ENCODE measurements at places on chromosomes 12 and 14.

DNA sequence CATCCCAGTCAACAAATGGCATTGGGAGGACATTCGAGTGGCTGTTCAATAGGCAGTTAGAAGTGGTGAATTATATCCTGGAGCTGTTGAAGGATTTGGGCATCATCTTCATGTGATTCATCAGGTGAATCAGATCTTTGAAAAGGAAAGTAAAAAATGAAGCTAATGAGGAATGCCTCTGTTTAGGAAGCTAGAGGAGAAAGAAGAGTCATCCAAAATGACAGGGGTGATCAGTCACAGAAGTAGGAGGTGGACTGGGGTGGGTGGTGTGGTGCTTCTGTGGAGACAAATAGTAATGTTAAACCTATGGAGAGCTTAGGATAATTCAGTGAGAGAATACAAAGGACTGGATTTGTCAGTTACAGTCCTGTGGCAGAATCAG lies 32.7 kb downstream of the DIP2B start:
- DNase-seq, result no peak

GRCh38 chr14:78075033-78075432 lies 95.1 kb upstream of the NRXN3 start:
- no peak for DNase-seq

- no peak for DNase-seq
Observed at GRCh38 chr14:57408634-57409033, 18.2 kb downstream of the NAA30 start.

DNA sequence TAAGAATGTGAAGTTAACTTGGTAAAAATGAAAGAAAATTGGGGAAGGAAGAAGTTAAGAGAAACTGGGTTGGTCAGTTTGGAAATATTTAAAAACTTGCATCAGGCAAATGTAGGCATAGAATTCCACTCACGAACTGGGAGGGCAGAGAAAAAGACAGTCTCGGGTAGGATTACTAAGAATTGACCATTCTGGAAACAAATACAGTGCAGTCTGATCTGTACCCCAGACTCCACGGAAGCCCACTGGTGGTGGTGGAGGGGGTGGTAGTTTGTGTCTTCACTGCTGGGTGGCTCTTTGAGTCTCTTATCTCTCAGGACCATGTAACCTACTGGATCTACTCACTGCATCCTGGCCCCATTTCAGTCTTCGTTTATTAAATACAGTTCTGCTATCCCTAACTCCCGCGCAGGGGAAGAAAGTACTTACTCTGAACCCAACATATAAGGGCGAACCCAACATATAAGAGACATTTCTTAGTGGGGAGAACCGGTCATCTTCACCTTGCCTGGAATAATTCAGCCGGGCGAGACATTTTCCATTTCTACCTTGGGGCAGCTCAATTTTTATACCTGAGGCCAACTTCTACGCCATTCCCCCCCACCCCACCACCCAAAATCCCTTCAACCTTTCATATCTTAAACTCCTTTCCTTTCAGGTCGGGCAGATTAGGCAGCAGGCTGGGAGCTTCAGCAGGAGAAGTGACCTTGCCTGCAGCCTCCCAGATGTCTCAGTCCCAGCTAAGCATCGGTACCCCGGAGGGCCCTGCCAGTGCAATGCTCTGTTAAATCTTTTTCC lies 1.7 kb downstream of the SLC2A3 start:
- DNase-seq, result no peak

DNA sequence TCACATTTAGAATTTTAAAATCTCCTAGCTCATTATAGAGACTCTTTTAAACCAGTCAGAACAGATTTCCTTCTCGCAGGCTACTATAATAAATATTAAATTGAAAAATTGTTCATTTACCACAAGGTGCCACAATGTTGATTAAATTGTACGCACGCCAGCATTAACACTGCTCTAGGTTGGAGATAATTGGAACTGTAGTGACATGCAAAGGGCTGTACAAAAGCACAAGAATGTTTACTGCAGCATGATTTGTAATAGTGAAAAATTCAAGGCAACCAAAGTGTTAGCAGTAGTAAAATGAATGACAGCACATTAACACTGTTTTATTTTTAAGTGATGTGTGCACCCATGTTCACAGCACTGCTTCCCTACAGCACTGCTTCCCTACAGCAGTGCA lies 52.5 kb downstream of the TMEM132D start:
- no peak for DNase-seq

- no peak for DNase-seq
Observed at GRCh38 chr14:104545151-104545941, 34.2 kb upstream of the C14orf180 start.

DNA sequence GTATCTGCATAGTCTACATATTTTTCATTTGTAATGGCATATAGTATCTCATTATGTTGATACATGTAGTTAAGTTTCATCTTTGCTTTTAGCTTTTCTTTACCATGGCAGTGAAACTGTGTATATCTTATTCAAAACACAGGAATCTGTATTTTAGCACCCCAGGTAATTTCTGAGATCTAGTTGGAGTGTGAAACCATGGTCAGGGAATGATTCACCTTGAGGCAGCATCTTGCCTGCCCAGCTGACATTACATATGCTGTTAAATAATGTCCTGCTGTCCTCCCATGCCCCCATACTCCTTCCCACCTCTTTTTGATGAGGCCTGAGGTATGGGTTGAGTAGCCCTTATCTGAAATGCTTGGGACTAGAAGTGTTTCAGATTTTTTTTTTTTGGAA lies 125.4 kb upstream of the ATF1 start:
- DNase-seq, result no peak

DNA sequence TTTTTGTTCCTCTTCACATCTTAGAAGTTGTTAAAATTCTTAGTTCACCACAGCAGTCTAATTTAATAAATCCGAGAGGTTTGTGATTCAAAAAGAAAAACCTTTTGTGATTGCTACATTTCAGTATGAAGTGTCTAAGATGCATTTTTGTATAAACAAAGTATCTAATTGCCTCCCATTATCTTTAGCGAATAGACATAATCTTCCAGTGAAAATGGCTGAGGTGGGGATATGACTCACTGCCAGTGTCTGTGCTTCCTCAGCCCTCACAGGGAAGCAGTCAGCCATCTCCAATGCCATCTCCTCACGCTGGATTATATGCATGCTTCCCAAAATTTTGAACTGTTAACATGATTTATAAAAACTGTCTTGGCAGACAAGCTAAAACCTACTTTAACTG lies 7.6 kb downstream of the GCH1 start:
- DNase-seq, result no peak

- DNase-seq, result no peak
Observed at GRCh38 chr14:30803185-30803584, 71.2 kb upstream of the COCH start.

GRCh38 chr12:6181583-6182278 lies 18.5 kb upstream of the CD9 start:
- no peak for DNase-seq

GRCh38 chr14:101738703-101739320 lies 22.7 kb upstream of the PPP2R5C start:
- DNase-seq, result no peak

DNA sequence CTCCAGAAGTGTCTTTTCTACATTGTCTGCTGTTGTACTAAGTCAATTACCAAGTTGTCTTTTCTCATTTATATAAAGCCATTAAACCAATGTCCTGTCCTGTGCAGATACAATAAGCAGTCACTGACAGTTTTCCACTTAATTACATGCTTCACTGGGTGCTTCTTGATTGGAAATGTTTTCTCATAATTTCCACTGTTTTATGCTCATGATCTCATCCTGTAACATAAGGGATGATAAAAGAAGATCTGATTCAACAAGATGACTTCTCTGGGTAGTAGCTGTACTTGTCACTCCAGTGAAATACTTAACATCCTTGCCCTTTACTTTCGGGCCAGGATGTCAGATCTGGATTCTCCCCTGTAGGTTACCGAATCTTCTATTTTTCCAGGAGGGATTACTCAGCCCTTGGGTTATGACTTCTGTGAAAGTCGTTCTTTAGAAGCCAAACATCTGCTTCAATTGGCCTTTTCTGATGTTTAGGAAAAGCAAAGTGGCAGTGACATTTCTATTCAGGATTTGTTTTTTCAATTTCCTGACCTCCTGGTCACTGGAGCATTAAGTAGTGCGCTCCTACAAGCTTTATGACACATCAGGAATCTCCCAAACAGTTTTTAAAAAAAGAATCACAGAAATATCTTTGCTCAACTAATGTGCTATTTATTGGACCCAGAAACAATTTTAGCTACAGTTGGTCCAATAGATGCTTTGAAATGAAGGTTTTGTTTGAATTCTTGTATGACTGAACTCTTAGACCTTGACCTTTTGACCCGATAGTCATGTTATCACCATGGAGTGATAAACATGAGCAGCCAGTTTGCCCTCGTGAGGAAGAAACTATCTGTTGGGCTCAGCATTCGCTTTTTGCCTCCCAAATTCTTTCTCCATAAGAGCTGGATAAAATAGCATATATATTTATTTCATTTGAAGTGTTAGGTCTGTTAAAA lies 234.5 kb upstream of the SSTR1 start:
- no peak for DNase-seq

- DNase-seq, result no peak
Observed at GRCh38 chr12:123080634-123081033, 70.3 kb downstream of the PITPNM2 start.

GRCh38 chr12:107605293-107605692 lies 80.3 kb upstream of the PWP1 start:
- no peak for DNase-seq

- DNase-seq, result no peak
Observed at GRCh38 chr14:104358528-104359300, 220.3 kb downstream of the KIF26A start.

DNA sequence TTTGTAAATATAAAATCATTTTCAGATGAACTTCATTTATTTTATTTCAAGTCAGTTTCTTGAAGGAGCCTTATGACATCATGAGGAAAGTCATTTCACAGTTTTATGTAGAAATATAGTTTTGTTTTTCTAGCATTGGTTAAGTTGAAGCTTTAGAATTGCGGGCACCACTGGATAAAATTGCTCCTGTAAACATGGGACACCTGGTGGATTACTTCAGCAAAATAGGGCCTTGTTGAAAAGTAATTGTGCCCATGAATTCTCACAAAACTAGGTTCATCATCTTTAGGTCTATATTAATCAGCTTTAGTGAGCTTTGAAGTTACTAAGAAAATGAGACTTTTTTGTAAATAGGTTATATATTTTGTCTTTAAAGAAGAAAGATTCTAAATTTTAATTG lies 25.3 kb downstream of the CNTN1 start:
- DNase-seq, result no peak

GRCh38 chr12:86233126-86233525 lies 23.1 kb downstream of the MGAT4C start:
- DNase-seq, result no peak

GRCh38 chr12:54338698-54339296 lies 13.9 kb downstream of the COPZ1 start:
- no peak for DNase-seq

GRCh38 chr14:61876362-61877034 lies 114.3 kb downstream of the SNAPC1 start:
- no peak for DNase-seq

DNA sequence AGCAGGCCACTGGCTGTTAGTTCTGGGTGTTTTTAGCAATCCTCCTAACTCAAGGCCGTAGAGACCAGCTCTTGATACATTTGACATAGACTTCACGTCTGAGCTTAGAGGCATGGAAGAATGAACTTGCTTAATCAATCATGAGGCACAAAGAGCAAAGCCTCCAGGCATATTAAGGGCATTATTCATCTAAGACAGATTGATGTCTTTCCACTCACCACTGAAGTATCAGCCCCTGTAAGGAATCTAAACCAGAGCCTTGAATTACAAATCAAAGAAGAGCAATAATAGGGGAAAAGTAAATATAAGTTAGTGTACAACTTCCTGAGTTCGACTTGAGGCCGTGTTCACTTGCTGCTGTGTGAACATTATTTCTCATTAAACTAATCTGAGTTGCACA lies 1470.7 kb downstream of the AACS start:
- DNase-seq, result no peak

GRCh38 chr12:42741771-42742510 lies 152.4 kb upstream of the PRICKLE1 start:
- DNase-seq, result no peak

GRCh38 chr14:87411370-87411769 lies 581.6 kb downstream of the GALC start:
- DNase-seq, result no peak

GRCh38 chr12:44874981-44875416 lies 1.1 kb downstream of the NELL2 start:
- DNase-seq, result no peak

- no peak for DNase-seq
Observed at GRCh38 chr12:111745211-111745610, 21.5 kb upstream of the ALDH2 start.

GRCh38 chr12:132602572-132603239 lies 7.7 kb downstream of the LRCOL1 start:
- no peak for DNase-seq
